Activated naive CD4-positive, alpha-beta T cell treated with Interleukin-2 at 50 U/mL for 16 hours (primary cell): ENCODE measurements at places on chromosomes 12 and 14.

- DNase-seq, result no peak
Observed at GRCh38 chr12:70883855-70884254, 36.7 kb downstream of the PTPRR start.

DNA sequence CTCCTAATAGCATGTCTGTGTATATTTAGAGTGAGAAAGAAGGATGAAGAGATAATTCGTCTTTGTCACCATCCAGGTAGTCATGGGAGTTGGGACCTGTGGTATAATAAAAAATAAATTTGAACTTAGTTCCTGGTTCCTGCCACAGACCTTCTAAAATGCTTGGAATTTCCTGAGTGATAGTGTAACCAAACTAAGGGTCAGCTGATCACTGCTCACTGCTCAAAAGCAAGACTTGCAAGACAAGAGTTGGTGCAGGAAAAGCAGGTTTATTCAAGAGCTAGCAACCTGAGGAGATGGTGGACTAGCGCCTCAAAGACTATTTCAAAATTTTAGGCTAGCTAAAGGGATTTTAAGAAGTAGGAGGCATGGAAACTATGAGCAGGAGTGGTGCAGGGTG is 19.1 kb downstream of the ANG start:
- no peak for DNase-seq

- DNase-seq, result no peak
Observed at GRCh38 chr14:102982852-102983470, 60.5 kb downstream of the AMN start.

GRCh38 chr12:28053564-28053963 is 81.0 kb upstream of the PTHLH start:
- DNase-seq, result no peak

DNA sequence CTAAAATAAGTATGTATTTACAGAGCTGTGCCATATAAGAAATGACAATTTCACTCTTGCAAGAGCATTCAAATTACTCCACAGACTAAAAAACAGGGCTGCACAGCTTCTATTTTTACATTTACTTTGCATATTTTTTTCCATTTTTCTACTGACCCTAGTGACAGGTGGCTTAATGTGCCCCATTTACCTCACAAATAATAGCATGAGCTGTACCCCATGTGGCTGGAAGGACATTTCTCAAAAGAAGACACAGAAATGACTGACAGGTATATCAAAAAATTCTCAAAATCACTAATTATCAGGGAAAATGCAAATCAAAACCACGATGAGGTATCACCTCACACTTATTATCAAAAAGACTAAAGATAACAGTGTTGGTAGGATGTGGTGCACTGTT is 1128.6 kb downstream of the SLC16A7 start:
- no peak for DNase-seq

GRCh38 chr12:110351119-110351518 is 52.4 kb downstream of the ANAPC7 start:
- DNase-seq, result no peak

- no peak for DNase-seq
Observed at GRCh38 chr12:76489737-76490136, 69.8 kb downstream of the OSBPL8 start.

DNA sequence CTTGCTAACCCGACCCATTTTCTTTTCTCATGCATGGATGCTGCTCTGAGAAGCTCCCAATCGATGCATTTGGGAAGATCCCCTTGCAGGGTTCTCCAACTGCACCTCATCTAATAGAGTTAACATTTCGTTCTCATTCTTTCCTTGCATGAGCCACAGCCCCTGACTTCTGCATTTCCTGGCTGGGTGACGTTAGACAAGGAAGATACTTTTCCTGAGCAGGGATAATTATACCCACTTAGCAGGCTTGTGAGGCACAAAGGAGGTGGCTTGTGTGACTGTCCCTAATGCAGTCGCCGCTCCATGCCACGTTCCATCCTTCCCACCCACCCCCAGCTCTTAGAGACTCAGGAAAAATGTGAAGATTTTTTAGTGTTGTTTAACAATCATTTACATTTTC is 195.1 kb downstream of the CHST11 start:
- DNase-seq, result no peak

GRCh38 chr12:89521364-89522223 is 3.0 kb downstream of the GALNT4 start:
- no peak for DNase-seq

DNA sequence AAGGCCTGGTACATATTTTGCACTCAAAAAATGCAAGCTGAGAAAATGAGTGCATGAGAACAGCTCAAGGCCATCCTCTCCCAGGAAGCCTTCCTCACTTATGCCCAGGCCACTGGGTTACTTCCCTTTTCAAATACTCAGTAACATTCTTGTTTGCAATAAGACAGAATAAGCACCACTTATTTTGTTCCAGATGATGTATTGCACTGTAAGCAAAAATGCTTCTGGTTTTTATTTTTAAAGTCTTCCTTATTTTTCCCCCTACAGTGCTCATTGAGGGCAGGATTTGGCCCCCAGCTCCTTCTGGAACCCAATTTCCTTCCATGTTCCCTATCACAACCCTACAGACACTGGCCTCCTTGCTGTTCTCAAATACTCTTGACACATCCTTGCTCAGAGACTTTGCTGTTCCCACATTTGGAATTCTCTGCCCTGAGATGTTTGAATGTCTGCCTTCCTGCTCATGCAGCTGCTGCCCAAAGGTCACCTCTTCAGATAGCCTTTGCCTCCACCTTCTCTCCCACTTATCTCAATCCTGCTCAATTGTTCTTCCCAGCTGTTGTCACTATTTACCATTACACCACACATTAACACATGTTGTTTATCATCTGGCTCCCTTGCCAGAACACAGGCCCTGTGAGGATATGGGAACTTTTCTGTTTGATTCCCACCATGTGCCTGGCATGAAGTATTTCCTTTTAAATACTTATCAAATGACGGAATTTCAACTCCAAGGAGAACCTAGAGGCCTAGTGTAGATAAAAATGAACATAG is 49.9 kb downstream of the IFNG start:
- no peak for DNase-seq
